CD4-positive, alpha-beta T cell treated with Interferon alpha-2 for 1 hour (primary cell): ENCODE measurements at places on chromosomes 11 and 22.

GRCh38 chr11:129458756-129459535 is 83.3 kb downstream of the BARX2 start:
- DNase-seq = no peak

DNA sequence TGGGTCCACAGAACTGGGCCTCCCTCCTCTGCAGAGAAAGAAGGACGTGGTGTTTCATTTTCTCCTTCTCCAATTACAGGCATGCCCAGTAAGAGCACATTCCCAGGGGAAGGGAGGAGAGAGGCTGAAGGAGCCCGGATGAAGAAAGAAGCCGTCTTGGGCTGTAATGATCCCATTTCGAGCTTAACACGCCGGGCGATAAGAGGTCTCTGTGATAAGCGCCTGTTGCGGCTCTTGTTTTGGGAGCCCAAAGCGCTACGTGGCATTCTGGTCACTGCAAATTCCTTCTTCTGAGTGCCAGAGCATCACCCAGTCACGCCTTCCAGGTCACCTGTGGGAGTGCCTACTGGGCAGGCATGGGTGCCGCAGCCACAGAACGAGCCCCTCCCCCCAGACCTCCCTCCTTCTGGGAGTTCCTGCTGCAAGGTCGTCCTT is 57.5 kb downstream of the ANO1 start:
- DNase-seq = no peak

DNA sequence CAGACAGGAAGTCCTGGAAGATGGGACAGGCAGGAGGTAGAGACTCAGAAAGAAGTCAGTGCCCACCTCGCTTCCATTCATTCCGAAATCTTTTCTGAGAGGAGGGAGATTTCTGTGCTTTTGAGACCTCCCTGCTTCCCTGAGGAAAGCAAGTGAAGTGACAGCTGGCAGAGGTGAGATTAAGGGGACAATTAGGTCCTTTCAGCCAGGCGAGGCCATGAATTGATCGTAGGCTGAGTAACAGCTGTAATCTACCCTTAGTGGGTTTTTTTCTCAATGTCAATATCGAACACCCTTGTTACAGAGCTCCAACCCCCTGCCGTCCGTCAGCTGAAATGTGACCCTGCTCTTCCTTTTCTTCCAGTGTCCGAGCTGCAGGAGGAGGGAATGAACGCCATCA is 96.0 kb downstream of the PARVA start:
- DNase-seq = no peak

- no peak for DNase-seq
These were observed 23.8 kb upstream of the OAF start for GRCh38 chr11:120186774-120187591.

GRCh38 chr22:38415561-38416321 is 39.3 kb downstream of the KCNJ4 start:
- DNase-seq = no peak

GRCh38 chr11:19474954-19475721 is 234.4 kb upstream of the E2F8 start:
- DNase-seq = no peak

DNA sequence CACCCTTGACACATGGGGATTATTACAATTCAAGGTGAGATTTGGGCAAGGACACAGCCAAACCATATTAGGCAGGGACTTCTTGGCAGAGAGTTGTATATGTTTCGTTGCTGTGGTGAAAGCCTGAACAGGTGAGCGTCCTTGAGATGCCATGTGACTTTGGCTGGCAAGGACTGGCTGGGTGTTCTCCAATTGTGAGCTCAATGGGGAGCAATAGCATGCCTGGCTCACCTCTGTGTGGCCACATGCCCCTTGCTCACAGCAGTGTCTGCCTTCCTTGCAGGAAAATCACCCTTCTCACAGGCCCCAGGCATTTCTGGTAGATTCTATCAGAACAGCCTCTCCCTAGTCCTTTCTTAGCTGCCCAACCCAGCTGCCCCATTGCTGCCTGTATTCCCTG is 105.5 kb downstream of the PARVA start:
- DNase-seq = no peak

DNA sequence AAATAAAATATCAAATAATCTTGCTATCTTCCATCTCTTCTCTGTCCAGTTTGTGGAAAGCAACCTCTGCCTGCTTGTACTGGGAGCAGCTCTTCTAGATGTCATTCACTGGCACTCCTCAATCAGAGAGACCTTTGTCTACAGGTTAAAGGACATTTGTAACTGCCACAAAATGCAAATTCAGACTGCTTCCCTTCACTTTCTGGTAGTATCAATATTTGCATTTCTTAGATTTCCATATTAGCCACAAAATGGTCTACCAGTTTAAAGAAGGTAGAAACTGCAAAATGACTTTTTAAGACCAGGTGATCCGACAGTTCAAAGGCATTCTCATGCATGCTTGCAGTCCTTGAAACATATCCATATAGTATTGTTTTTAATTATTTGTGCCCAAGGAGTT is 51.7 kb upstream of the RCN1 start:
- no peak for DNase-seq

- DNase-seq = peak; percentile 62
These were observed 15.7 kb downstream of the CRTAM start for GRCh38 chr11:122853971-122854446.

- no peak for DNase-seq
These were observed 47.4 kb downstream of the SYT13 start for GRCh38 chr11:45238724-45239123.

DNA sequence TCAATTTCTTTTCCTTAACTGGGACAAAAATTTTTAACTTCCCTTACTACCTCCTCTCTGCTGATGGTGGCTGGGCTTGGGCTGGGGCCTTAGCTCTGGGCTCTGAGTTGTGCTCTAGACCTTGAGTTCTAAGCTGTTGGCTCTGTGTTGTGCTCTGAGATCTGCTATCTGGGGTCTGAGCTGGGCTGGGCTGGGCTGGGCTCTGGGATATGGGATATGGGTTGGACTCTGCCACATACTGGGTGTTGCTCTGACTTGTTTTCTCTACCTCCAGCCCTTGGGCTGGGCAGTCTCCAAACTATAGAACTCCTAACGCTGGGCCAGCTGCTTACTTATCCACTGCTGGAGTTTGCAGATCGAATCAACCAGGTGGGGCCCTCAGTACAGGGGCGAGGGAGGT is 41.9 kb downstream of the DNHD1 start:
- no peak for DNase-seq

GRCh38 chr11:76892306-76892705 is 31.6 kb downstream of the ACER3 start:
- DNase-seq = no peak

DNA sequence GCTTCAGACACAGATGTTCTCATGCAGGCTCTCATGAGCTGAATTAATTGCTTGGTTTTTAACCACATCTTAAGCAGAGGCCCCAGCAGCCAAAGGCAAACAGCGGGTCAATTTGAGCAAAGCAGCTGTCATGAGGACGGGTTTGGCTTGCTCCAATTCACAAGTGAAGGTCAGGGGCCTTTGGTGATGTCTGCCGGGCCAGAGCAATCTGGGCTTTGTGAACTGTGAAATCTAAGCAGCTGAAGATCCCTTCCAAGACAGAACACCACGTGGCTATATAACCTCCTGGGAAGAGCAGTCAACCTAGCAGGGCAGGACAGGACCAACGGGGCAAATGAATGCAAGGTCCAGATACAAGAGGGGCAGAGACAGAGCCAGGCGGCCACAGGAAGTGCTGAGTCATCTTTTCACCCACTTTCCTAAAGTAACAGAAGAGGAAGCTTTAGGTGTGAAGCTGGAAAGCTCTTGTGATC is 187.3 kb upstream of the B3GAT1 start:
- DNase-seq = no peak

- DNase-seq = no peak
These were observed 541.2 kb upstream of the API5 start for GRCh38 chr11:42770444-42771065.

DNA sequence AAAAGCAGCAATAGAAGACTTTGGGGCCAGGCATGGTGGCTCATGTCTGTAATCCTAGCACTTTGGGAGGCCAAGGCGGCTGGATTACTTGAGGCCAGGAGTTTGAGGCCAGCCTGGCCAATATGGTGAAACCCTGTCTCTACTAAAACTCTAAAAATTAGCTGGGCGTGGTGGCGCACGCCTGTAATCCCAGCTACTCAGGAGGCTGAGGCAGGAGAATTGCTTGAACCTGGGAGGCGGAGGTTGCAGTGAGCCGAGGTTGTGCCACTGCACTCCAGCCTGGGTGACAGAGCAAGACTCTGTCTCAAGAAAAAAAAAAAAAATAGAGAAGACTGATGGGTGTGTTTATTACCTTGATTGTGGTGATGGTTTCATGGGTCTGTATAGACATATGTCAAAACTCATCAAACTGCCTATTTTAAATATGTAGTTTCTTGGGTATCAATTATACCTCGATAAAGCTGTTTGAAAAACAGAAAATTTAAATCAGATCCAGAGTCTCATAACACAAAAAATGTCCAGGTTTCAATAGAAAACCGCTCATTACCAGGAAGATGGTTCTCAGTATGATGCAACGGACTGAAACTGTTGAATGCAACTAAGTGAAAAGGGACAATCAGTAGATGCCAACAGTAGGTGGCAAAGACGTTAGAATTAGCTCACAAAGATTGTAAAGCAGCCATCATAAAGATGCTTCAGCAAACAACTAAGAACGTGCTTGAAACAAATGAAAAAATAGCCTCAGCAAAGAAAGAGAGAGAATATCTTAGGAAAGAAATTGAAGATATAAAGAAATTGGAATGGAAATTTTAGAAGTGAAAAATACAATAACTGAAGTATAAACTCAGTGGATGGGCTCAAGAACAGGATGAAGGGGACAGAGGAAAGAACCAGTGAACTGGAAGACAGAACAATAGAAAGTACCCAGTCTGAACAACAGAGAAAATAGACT is 33.1 kb upstream of the SEPTIN5 start:
- no peak for DNase-seq

GRCh38 chr11:8224161-8224591 is 39.5 kb downstream of the LMO1 start:
- DNase-seq = no peak

- DNase-seq = peak; percentile 81
These were observed 22.4 kb upstream of the MYH9 start for GRCh38 chr22:36409911-36410756.

- no peak for DNase-seq
These were observed 173.4 kb downstream of the DDX10 start for GRCh38 chr11:108838102-108838791.

DNA sequence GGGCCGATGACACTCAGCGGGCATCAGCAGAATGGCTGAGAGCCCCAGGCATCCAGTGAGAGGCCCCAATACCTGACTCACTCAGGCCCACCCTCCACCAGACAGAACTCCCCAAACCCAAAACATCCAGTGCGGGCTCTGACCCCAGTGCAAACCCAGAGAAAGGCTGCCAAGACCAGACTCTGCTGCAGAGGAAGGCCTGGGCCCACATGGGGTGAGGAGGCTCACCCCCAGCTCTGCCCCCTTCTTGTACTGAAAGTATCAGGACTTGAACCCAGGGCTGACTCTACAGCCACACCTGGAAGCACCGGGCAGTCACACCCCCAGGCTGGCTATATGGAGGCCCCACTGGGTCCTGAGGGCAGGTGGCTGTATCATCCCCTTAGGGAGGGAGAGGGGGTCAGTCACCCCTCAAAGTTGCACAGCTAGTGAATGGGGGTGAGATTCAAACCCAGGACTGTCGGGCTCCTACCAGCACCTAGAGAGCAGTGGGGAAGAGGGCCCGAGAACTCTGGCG is 49.3 kb downstream of the IGLL1 start:
- DNase-seq = no peak

GRCh38 chr11:59062602-59063529 is 23.2 kb upstream of the GLYATL1B start:
- DNase-seq = no peak

GRCh38 chr11:46026606-46027293 is 94.5 kb downstream of the PHF21A start:
- DNase-seq = no peak

DNA sequence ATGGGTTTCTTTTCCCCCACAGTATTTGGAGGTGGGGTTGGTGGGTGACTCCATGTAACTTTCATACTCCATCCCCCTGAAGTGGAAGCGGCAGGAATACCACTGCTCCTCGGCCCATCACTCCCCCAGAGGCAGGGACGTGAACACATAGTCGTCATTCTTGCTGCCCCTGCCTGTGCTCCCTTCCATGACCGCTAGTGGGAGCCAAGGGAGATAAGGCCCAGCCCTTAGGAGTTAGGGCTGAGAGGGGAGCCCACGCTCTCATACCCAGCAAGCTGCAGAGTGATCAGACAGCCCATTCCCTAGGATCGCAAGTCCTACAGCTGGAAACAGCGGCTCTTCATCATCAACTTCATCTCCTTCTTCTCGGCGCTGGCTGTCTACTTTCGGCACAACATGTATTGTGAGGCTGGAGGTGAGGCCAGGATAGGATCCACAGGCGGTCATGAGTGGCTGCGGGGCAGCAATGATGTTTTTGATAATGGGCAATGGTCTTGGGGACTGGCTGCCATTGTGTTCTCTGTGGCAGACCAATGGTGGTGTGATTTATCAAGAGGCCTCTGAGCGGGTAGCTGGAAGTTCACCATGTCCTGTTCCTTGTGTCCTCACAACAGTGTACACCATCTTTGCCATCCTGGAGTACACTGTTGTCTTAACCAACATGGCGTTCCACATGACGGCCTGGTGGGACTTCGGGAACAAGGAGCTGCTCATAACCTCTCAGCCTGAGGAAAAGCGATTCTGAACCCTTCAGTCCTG is 15.9 kb downstream of the RHOG start:
- peak; percentile 83 for DNase-seq

DNA sequence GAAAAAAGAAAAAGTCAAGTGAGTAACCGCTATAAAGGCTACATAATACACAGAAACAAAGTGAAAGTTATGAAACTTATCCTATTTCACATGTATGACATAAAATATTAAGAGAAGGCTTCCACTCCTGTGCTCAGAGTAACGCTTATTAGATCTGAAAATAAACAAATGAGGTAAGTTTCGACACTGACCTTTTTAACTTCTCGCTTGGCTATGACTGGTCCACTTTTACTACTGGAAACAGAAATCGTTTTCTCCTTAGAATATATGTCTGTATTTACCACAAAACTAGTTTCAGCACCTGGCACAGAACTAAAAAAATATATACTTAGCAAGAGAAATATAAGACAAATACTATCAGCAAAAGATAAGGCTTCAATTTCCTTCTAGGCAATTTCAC is 16.4 kb downstream of the FNBP4 start:
- DNase-seq = no peak

DNA sequence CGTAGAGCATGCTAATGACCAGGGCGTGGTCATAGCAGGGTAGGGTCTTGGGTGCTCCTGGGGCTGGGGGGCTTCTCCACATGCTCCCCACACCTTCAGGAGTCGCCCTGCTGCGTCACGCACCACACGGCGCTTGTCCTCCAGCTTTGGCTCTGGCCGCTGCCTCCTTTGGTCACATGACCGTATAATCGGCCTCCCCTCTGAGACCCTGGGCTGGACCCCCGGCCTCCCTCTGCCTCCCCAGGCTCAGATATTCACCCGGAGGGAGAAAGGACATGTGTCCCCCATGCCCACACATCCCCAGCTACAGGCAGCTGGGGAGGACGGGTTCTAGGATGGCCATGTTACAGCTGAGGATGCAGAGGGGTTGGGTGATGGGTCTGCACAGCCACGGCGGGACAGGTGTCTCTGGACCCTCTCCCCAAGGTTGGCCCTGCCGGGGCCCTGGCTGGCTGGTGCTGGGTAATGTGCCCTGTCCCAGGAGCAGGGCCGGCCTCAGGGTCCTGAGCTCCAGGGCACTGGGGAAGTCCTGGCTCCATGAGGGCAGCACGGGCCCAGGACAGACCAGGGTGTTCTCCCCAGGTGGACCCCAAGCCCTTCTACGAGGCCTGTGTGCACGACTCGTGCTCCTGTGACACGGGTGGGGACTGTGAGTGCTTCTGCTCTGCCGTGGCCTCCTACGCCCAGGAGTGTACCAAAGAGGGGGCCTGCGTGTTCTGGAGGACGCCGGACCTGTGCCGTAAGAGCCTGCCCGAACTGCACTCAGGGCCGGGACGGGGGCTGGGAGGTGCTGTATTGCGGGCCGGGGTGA is 14.5 kb downstream of the MUC2 start:
- no peak for DNase-seq
